Stimulated activated CD4-positive, alpha-beta T cell treated with anti-CD3 and anti-CD28 coated beads, Interleukin-12 subunit alpha, Interleukin-12 subunit beta, amount 100 ng/mL, for 24 hours (primary cell): ENCODE measurements at places on chromosomes 4 and X.

- DNase-seq = no peak
Measured at GRCh38 chr4:185933078-185933581, 121.1 kb upstream of the SORBS2 start.

- DNase-seq = no peak
Measured at GRCh38 chrX:67922966-67923365, 379.1 kb downstream of the AR start.

DNA sequence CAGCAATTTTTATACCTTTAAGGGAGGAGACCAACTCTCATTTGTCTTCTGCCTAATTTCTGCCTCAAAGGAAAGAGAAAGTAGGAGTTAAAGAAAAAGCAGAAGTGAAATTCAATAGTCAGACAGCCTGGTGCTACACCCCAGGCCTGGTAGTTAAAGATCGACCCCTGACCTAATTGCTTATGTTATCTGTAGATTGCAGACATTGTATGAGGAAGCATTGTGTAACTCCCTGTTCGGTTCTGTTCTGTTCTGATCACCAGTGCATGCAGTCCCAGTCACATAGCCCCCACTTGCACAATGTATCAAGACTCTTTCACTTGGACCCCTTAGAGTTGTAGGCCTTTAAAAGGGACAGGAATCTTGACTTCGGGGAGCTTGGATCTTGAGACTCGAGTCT, 335.9 kb upstream of the AR start:
- DNase-seq = no peak

DNA sequence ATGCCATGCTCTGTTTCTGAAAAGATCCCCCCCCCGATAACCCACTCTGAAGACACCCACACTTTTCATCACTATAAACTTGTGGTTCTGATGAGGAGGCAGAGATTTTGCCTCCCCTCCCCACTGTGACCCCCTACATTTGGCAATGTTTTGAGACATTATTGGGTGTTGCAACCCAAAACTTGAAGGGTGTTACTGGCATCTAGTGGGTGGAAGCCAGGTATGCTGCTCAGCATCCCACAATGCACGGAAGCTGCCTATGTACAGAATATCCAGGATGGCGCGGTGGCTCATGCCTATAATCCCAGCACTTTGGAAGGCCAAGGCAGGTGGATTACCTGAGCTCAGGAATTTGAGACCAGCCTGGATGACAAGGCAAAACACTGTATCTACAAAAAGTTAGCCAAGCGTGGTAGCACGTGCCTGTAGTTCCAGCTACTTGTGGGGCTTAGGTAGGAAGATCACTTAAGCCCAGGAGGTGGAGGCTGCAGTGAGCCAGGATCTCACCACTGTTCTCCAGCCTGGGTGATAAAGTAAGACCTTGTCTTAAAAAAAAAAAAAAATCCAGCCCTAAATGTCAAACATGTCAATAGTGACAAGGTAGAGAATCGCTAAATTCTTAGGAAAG, 87.3 kb downstream of the SCD5 start:
- DNase-seq = no peak

GRCh38 chrX:38060331-38060878, 54.1 kb downstream of the SYTL5 start:
- DNase-seq = no peak
